ENCODE measurements at places on chromosomes 12 and 14.

- no peak for DNase-seq
These were observed 174.5 kb downstream of the TSPAN9 start for GRCh38 chr12:3251691-3252090.

DNA sequence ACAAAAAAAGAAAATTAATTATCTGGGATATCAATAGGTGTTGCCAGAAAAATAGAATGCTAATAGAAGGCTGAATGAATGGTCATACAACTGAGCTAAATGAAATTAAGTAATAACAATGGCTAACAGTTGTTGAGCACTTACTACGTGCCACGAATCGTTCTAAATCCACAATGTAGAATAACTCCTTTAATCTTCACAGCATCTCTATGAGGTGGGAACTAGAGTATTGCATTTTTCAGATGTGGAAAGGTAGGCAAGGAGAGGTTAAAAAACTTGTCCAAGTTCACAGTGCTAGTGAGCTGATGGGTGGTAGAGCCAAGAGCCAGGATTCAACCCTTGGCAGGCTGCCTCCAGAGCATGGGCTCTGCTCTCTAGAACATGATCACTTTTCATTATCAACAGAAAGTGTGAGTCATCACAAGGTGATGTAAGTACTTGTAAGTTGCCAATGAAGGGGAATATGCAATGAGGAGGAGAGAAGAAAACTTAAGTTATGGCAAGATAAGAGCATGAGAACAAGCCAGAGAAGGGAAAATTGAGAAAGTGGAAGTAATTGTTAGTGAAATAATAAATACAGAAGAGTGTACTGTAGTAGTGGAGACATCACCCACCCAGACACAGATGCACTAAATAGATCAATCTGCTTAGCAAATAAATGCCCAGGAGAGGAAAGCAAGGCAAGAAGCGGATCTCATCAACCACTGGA, 122.1 kb downstream of the PRKD1 start:
- DNase-seq = peak; percentile 79

DNA sequence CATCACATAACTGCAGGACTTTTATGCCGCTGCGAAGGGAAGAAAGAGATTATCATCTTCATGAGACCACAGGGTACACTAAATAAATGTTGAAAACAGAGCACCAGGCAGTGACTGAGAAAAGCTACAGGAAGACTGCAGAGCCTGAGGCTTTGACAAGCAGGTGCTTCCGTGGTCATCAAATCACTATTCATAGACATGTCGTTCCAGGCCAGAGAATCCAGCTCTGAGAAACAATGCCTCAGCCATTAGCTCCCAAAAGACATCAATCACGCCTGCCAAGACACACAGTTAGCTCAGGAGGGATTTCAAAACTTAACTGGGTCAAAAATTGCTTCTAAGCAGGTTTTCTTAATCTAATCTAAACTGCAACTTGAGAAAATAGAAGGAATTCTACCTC, 47.2 kb upstream of the GARIN6 start:
- no peak for DNase-seq

GRCh38 chr12:98402091-98402490, 113.3 kb upstream of the TMPO start:
- no peak for DNase-seq

GRCh38 chr14:103401223-103402214, 16.3 kb downstream of the MARK3 start:
- no peak for DNase-seq

GRCh38 chr14:88323086-88323522, at the start of gene KCNK10:
Gene KCNK10 (minus strand): TSS chr14:88323269. CDS start chr14:88322798, 471 bp downstream.
- DNase-seq = no peak

DNA sequence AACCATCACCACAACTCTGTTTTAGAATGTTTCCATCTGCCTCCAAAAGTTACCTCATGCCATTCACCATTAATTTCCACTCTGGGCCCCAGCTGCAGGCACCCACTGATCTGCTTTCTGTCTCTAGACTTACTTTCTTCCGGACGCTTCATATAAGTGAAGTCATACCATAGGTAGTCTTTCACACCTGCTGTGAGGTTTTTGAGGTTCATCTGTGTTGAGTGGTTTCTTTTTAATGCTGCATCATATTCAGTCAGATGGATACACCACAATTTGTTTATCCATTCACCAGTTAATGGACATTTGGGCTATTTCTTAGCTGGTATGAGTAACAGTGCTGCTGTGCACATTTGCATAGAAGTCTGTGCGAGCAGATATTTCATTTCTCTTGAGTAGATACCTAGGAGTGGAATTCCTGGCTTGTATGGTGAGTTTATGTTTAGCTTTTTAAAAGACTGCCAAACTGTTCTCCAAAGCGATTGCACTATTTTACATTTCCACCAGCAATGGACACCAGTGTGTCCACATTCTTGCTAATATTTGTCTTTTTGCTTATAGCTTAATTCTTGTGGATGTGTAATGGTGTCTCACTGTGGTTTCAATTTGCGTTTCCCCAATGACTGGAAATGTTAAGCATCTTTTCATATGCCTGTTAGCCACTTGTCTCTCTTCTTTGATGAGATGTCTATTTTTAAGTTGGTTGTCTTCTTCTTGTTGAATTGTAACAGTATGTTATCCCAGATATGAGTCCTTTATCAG, 48.3 kb downstream of the ZFYVE21 start:
- DNase-seq = no peak

GRCh38 chr12:48903363-48903981, 21.8 kb downstream of the FKBP11 start:
- peak; percentile 43 for DNase-seq
